WTC11 (cell line): ENCODE measurements at places on chromosomes 16 and 17. TPM values are rescaled to one million over a fixed set of nuclear protein-coding genes. Genes with fewer than 3 reads are reported as not detected.

Gene NRN1L
- total RNA-seq = 7.0 to 12.4 TPM (median 7.4 TPM) in 3 replicates

Gene TBC1D24
- 17.3 to 21.0 TPM (median 17.8 TPM) in 3 replicates for total RNA-seq

Gene HBQ1
- total RNA-seq = 3.0 to 7.8 TPM (median 5.2 TPM) in 3 replicates

Gene KRT28
- not detected in 3 replicates for total RNA-seq

Gene TBC1D3E
- total RNA-seq = not detected in 3 replicates

Gene CCDC200
- total RNA-seq = not detected in 3 replicates

Gene KRTAP3-2
- total RNA-seq = not detected in 3 replicates

Gene PRR11
- 70.3 to 90.4 TPM (median 70.5 TPM) in 3 replicates for total RNA-seq

Gene KRT40
- not detected in 3 replicates for total RNA-seq

Gene NLRC3
- total RNA-seq = 0.23 to 0.66 TPM (median 0.26 TPM) in 3 replicates

Gene PDE6G
- total RNA-seq = 4.4 to 6.9 TPM (median 6.3 TPM) in 3 replicates

Gene TXNDC11
- total RNA-seq = 11.1 to 11.5 TPM (median 11.4 TPM) in 3 replicates

- no peak for DNase-seq
Observed at GRCh38 chr16:49515016-49515565, 141.5 kb downstream of the C16orf78 start.

- DNase-seq = no peak
Observed at GRCh38 chr16:85231959-85232358, 119.7 kb upstream of the CIBAR2 start.

DNA sequence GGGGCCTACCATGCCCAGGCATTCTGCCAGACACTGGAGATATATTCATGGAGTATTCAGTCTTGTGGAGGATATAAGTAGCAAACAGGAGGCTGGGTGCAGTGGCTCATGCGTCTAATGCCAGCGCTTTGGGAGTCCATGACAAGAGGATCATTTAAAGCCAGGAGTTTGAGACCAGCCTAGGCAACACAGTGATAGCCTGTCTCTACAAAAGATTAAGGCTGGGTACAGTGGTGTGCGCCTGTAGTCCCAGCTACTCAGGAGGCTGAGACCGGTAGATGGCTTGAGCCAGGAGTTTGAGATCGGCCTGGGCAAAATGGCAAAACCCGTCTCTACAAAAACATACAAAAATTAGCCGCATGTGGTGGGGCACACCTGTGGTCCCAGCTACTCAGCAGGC, 37.7 kb upstream of the CDH3 start:
- DNase-seq = no peak

- peak; percentile 6 for DNase-seq
Observed at GRCh38 chr17:40551091-40551878, 14.0 kb downstream of the CCR7 start.

DNA sequence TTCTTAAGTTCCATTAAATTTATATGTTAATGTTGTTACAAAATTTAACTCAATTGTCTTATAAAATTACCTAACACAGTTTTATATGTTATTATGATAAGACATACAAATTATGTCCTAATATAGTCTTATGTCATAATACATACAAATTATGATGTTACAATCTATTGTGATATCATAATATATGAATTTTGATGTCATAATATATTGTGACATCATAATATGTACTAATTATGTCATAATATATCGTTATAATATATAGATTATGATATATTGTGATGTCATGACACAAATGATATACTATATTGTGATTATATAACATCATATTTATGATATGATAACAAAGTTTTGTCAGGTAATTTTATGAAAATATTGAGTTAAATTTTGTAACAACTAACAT, 1789.6 kb downstream of the TP53TG3F start:
- DNase-seq = no peak

GRCh38 chr17:57051886-57052361, 33.1 kb upstream of the AKAP1 start:
- DNase-seq = no peak

DNA sequence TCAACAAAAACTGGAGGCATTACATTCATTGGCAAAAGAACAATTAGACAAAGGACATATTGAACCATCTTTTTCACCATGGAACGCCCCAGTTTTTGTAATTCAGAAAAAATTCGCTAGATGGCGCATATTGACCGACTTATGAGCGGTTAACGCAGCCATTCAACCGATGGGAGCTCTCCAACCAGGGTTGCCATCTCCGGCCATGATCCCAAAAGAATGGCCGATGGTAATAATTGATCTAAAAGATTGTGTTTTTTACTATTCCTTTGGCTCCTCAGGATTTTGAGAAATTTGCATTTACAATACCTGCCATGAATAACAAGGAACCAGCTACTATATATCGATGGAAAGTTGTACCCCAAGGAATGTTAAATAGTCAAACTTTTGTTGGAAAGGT, 21.4 kb downstream of the ALOX15B start:
- DNase-seq = peak; percentile 60

- no peak for DNase-seq
Observed at GRCh38 chr16:19997264-19997663, 76.4 kb downstream of the GPR139 start.

GRCh38 chr17:65456368-65457151, 104.9 kb downstream of the AXIN2 start:
- DNase-seq = no peak

DNA sequence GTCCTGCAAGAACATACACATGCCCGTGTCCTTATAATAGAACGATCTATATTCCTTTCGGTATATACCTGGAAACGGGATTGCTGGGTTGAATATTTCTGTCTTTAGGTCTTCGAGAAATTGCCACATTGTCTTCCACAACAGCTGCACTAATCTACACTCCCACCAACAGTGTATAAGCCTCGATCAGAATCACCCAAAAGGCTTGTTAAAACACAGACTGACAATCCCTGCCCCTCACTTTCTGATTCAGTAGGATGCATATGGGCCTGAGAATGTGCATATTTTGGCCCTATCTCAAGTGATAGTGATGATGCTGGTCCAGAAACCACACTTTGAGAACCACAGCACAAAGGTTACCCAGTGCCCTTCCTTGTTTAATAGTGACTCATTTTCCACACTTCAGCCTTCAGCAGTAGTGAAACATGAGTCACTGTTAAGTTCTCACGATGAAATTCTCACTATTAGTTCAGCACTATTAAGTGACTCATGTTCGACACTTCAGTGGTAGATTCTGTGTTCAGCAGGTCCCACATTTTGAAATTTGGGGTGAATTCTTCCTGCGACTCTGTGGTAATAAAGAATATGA, 215.6 kb downstream of the GRIN2A start:
- DNase-seq = no peak

DNA sequence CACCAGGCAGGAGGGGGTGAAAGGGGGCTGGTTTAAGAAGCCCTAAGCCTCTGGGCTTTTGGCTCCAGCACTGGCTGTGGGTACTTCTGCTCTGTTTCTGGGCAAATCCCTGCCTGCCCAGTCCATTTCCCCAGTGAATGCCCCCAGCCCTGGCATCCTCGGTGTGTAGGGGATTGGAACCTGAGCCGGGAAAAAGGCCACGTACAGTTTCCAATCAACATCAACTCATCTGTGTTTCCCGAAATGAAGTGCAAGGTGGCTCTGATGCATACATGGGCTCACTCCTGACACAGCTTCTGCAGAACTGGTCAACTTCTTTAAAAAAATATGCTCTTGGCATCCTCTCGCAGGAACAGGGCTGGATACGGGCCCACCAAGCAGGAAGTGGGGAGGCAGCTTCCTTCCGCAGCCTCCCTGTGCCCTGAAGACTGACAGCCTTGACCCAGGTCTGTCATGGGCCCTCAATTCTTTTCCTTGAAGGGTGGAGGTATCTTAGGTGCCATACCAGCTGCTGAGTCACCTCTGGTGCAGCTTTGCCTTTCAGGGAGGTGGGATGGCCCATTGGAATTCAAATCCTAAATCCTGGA, 73.3 kb downstream of the N4BP1 start:
- DNase-seq = no peak

GRCh38 chr17:81434072-81434471, 38.8 kb downstream of the BAHCC1 start:
- no peak for DNase-seq

GRCh38 chr17:9108146-9108545, 86.8 kb downstream of the NTN1 start:
- DNase-seq = no peak

DNA sequence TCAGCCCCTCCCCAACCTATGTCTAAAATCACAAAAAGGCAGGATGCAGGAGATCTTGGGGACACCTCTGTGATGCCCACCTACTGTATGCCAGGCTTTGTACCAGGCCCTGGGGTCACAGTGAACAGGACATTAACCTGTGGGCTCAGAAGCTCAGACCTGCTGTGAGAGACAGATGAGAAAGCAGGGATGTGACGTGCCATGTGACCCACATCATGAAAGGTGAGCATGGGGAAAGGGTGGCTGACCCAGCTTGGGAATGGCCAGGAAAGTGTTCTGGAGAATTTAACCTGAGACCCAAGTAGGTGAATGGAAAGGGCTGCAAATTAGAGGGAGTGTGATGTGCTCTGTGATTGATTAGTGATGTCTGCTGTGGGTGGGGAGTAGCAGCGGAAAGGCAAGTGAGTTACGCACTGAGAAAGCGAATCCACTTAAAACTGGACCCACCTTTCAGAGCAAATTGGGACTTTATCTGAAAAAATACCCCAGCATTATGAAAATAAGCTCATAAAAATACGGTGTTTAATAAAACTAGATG, 132.2 kb downstream of the IRF8 start:
- no peak for DNase-seq

- no peak for DNase-seq
Observed at GRCh38 chr16:56861092-56861610, 3.9 kb upstream of the SLC12A3 start.
